ENCODE measurements at places on chromosomes 12 and 14.

DNA sequence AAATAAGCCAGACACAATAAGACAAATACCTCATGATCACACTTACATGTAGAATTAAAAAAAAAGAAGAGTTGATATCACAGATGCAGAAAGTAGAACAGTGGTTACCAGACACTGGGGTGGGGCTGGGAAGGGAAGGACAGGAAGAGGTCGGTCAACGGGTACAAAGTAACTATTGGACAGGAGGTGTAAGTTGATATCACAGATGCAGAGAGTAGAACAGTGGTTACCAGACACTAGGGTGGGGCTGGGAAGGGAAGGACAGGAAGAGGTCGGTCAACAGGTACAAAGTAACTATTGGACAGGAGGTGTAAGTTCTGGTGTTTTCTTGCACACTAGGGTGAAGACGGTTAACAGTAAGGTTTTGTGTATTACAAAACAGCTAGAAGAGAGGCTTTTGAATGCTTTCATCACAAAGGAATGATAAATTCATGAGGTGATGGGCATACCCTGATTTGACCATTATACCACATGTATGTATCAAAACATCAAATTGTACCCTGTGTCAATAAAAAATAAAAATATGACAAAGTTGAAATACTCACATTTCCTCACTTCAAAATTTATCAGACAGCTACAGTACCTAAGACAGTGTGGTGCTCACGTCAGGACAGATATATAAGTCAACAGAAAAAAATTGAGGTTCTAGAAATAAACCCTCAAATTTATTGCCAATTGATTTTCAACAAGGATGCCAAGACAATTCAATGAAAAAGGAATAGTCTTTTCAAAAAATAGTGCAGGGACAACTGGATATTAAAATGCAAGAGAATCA, 32.8 kb downstream of the GALC start:
- DNase-seq, result no peak

DNA sequence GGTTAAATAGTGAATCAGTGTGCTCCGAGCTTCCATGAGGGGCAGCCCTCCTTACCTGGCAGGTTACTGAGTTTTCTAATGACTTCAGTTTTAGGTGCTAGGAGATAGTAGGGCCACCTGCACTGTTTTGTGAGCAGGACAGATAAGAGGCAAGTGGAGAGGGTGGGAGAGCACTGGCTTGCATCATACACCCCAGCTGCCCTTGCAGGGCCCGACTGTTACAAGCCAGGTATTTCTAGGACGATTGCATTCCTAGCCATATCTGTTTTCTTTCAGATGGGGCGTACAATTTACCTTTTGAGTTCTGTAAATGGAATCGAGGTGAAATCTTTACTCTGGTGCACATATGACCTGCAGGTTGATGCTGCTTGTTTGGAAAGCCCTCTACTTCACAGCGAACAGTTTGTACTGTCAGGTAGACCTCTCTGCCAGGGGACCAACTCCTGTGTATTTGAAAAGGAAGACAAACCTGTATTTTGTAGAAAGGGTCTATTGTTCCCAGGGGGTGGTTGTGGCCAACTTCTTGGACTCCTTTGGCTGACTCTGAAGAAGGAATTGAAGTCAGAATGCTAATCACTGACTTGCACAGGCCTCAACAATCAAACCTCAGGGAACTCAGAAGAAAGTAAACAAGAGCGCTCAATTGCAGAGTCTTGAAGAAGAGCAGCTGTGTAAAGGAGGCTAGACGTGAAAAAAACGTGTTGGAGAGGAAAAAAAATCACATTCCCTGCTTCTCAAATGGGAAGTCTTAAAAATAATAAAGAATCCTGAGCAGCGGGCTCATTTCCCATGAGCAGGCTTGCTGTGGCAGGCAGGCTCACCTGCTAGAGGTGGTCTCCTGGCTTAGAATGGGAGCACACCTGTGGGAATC, 57.3 kb downstream of the ETV6 start:
- no peak for DNase-seq

DNA sequence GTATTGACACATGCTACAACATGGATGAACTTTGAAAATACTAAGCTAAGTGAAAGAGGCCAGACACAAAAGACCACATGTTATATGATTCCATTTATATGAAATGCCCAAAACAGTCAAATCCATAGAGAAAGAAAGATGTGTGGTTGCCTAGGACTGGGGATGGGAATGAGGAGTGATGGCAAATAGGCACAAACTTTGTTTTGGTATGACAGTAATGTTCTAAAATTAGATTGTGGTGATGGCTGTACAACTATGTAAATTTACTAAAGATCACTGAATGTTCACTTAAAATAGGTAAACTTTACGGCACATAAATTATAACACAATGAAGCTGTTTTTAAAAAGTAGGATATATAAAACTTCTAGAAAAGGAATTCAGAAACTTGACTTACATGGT, 41.7 kb downstream of the PPP1R13B start:
- no peak for DNase-seq

DNA sequence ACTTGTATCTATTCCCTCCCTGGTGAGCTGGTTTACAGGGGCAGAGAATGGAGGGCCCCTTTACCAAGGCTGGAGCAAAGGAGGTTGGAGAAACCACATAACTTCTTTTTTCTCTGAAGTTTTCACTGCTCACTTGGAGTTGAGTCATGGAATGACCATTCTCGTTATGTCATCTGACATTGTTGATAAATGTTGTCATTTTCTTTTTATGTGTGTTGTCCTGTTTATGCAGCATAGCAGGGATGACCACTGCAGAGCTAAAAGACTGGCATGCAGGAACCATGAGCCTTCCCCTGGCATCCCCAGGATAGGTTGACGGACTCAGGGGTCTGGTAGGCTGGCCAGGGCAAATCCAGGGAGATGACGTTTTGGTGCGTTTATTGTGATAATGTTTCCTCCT, 256.8 kb upstream of the DDHD1 start:
- no peak for DNase-seq

DNA sequence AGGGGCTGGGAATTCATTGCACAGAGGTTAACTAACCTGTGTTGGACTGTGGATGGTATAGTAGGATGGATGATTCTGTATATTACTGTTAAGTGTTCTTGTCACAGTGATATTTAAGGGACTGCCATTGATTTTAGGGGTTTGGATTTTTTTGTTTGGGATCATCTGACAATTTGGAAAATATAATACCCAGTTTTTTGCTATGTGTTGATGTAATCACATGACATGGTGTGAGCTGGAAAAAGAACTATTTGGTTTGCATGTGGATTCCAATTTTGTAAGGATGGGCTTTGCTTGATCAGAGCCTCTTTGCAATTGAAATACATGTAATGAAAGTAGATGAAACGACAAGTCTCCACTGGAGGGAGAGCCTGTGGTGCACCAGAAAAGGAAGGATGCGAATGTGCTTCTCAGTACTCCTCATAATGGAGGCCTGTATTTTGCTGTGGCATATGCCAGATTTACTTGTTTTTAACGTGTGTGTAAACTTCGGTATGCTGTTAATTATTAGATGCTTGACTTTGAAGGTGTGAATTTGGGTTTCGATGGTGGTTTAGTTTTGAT, 2.7 kb downstream of the DYRK2 start:
- no peak for DNase-seq

DNA sequence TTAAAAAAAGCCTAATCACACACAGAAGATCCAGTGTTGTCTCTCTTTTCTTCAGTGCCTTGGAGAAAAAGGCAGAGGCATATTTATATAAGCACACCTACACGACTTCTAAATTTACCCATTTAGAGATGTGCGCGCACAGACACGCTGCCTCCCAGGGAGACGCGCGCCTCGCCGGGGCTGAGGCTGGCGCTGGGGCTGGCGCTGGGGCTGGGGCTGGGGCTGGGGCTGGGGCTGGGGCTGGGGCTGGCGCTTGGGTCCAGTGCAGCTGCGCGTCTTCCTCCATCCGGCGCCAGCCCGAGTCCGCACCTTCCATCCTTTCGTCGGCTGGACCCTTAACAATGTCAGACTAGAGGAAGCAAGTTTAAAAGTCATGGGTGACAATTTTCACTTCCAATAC, 118.4 kb upstream of the ARID2 start:
- DNase-seq, result no peak

- DNase-seq, result no peak
Measured at GRCh38 chr14:69855180-69855832, 23.9 kb upstream of the SMOC1 start.

DNA sequence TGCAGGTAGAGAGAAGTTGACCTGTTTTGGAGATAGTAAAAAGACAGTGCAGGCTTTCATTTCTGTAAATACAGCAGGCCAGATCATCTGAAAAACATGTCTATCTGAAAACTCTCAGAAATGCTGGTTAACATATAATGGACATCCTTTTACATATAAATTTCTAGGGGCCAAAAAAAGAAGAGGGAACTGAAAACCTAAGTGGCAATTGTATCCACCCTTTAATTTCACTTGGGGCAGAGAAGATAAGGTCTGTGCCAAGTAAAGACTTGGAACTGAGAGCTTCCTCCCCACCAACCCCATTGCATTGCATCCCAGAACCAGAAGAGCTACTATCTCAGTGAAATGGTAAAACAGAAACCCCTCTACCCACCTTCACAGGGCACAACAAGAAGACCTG, 141.0 kb downstream of the SRGAP1 start:
- no peak for DNase-seq

GRCh38 chr12:24901576-24902461, 47.1 kb downstream of the BCAT1 start:
- DNase-seq, result no peak

DNA sequence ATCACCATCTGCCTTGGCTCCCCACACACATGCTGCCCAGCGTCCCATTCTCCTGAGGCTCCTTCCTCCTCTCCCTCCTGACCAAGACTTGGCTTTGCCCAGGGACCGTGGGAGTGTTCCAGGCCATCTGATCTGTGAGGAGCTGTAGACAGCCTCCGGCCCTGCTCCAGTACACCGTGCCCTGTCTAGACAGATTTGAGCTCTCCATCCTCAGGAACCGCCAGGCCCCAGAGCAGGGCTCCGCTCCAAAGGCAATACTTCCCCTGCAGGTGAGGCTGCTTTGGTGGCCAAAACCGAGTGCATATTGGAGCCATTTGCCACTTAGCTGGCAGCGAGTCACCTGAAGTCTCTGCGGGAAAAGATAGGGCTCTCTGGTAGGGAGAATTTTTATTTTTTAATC, 147.4 kb downstream of the ANO2 start:
- no peak for DNase-seq

DNA sequence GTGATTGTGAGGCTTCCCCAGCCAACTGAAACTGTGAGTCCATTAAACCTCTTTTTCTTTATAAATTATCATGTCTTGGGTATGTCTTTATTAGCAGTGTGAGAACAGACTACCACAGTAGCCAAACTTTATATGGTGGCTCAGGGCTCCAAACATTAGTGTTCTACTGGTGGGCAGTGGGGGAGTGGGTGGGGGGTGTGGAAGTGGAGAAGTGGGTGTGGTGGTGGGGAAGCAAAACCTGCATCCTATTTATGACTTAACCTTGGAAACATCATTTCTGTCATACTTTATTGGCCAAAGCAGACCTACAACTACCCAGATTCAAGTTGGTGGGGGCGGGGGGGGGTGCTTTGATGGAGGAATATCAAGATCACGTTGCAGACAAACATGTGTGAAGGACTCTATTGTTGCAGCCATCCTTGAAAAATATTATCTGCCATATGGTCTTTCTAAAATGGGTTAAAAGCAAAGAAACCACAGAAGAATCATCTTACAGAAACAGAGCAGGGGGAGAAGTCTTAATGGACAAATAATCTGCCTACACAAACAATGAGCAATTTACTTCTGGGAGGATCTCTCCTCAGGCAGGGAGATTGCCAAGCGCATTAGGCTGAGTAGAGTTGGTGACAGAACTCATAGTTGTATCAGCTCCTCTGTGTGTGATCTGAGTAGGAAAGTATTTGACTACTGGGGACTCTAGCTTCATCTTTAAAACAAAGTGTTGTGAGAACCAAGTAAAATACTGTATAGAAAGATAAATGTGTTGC, 1.4 kb upstream of the PWP1 start:
- no peak for DNase-seq

GRCh38 chr14:24285351-24285750, 14.0 kb upstream of the RABGGTA start:
- DNase-seq, result no peak

GRCh38 chr12:46300910-46301309, 32.1 kb upstream of the SLC38A1 start:
- no peak for DNase-seq

DNA sequence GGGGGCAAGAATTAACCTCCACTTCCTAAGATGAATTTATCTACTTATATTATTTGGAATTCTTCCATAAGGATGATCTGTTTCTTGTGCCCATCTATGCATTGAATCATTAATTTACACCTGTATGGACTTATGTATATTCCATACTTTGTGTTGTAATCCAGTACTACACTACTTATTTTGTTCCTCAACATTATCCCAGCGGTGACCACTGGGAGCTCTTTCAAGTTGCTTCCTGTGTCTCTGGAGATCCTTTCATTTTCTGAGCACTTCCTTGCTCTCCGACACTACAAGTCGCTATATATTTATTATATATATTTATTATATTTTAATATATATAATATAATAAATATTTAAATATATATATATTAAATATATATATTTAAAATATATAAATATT, 54.9 kb upstream of the SCN8A start:
- DNase-seq, result no peak

GRCh38 chr12:30025317-30025716, 241.6 kb upstream of the TMTC1 start:
- no peak for DNase-seq

GRCh38 chr12:128266541-128267130, 334 bp upstream of the TMEM132C start:
- DNase-seq, result no peak

GRCh38 chr12:77179515-77179914, 114.1 kb upstream of the E2F7 start:
- no peak for DNase-seq

DNA sequence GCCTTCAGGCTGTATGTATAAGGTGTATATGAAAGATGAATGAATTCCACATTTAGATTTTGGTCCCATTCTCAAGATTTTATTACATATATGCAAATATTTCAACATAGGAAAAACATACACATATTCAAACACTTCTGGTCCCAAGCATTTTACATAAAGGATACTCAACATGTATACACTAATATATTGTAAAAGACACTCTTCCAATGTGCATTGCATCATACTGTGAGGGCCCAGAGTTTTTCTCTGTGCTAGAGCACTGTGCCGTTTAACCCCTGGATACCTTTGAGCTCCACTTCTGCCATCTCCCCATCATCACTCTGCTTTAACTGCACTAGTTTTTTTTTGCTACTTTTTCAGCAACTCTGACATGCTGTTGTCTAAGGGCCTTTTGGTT, 48.1 kb downstream of the ZDHHC17 start:
- no peak for DNase-seq

DNA sequence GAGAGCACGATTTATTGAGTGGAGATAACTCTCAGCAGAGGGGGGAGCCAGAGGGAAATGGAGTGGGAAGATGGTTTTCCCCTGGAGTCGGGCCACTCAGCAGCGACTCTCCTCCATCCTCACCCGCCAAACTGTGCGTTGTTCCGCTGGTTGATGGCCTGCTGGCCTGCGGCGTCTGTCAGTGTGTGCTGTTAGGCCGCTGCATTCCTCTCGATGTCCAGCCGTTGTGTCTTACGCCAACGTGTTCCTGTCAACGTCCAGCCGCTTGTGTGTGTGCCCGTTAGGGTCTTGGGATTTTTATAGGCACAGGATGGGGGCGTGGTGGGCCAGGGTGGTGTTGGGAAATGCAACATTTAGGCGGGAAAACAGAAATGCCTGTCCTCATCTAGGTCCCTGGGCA, 69.2 kb downstream of the PTPRQ start:
- DNase-seq, result no peak

All from SIG-M5 (cell line).